ENCODE measurements at places on chromosomes 4 and X. TPM values are rescaled to one million over a fixed set of nuclear protein-coding genes. Genes with fewer than 3 reads are reported as not detected.

Gene RBM47
- 35.6 TPM for polyA plus RNA-seq

DNA sequence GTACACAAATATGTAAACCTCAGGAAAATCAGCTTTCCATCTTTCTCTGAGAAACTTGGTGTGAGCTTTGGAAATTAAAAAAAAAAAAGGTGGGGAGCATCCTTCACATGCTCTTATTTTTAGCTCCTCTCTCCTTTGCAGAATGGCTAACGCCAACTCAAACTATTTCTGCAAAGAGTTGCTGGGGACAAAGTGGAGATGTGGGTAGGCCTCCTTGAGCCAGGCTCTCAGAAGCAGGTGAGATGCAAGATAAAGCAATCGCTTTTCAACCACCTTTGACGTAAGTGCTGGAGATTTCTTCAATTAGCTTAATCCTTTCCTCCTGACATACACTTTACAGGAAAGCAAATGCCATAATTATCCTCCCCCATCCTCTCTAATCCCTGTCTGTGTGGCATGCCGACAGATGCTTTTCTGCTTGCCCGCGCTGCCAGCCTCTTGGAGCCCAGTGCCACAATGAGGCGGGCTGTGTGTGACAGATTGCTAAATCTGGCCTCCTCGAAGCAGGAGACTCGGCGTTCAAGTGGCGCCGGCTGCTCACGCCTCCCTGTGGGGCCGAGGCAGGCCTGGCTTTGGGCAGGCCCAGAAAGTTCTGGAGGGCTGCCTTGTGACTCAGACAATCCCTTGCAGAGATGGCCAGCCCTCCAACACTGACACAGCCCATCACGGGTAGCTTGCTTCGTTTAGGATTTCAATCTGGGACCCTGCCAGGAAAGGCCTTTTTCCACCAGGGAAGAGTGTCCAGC lies 64.9 kb upstream of the SOD3 start:
- no peak overlapping the region for H3K27ac ChIP-seq
- H3K4me1 ChIP-seq, result no peaks in the 10 kb centered on the region
- H3K36me3 ChIP-seq, result no peaks in the 10 kb centered on the region
- H3K4me3 ChIP-seq, result no peak overlapping the region
- DNase-seq, result no peak
- no peaks in the 10 kb centered on the region for H3K27me3 ChIP-seq

Gene NIPAL1
- polyA plus RNA-seq, result 5.3 TPM

DNA sequence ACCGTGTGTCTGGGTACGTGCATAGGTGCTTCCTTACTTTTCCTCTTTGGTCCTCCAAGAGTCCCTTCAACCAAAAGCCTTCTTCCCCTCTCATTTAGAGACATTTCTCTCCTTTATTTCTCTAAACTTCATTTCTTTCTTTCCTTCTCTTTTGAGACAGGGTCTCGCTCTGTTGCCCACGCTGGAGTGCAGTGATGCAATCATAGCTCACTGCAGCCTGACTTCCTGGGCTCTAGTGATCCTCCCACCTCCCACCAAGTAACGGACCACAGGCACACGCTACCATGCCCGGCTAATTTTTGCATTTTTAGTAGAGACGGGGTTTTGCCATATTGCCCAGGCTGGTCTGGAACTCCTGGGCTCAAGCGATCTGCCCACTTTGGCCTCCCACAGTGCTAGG lies 42.2 kb downstream of the ACOX3 start:
- H3K27me3 ChIP-seq, result no peaks in the 10 kb centered on the region
- no peak overlapping the region for H3K4me3 ChIP-seq
- H3K4me1 ChIP-seq, result peaks cover 9% of the 10 kb centered on the region
- DNase-seq, result no peak
- no peaks in the 10 kb centered on the region for H3K36me3 ChIP-seq

DNA sequence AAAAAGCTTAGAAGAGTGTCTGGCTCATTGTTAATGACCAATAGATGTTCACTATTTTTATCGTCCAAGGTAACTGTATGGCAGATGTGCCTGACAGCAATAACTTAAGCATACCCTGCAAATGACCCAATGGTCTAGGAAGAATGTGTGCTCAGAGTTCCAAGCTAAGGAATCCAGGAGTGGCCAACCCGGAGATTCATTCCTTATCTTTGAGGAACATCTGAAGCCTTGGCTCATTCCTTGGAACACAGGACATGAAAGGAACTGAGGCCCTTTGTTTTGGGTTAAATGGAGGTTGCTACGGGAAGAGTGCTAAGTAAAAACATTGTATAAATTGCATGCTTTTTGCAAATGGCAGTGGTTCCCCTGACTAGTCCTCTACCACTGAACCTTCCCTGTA lies 38.9 kb upstream of the EFNB1 start:
- DNase-seq, result no peak
- no peaks in the 10 kb centered on the region for H3K36me3 ChIP-seq
- H3K4me1 ChIP-seq, result no peaks in the 10 kb centered on the region
- H3K27me3 ChIP-seq, result no peaks in the 10 kb centered on the region

Measured in GM23338 (cell line).